Renal cortical epithelial cell (primary cell): ENCODE measurements at places on chromosomes 4 and X.
A peak's percentile ranks its signal among the peaks of the same experiment; 100 is the strongest.

GRCh38 chrX:43958529-43958928, 14.7 kb downstream of the NDP start:
- peak; percentile 85 for DNase-seq

- DNase-seq: no peak
These were observed 5.0 kb downstream of the HGFAC start for GRCh38 chr4:3446631-3447320.

GRCh38 chrX:151177141-151178027, 1.0 kb downstream of the GPR50 start:
- no peak for DNase-seq

GRCh38 chr4:2116687-2117400, 57.7 kb downstream of the NAT8L start:
- no peak for DNase-seq

- DNase-seq: peak; percentile 38
These were observed 161.5 kb downstream of the SOX3 start for GRCh38 chrX:140343226-140343868.

- DNase-seq: no peak
These were observed 61.2 kb downstream of the METTL14 start for GRCh38 chr4:118746251-118746919.

GRCh38 chr4:179569549-179569948, 2127.3 kb upstream of the AGA start:
- no peak for DNase-seq

- no peak for DNase-seq
These were observed 1143.9 kb downstream of the STIM2 start for GRCh38 chr4:28004520-28004919.

DNA sequence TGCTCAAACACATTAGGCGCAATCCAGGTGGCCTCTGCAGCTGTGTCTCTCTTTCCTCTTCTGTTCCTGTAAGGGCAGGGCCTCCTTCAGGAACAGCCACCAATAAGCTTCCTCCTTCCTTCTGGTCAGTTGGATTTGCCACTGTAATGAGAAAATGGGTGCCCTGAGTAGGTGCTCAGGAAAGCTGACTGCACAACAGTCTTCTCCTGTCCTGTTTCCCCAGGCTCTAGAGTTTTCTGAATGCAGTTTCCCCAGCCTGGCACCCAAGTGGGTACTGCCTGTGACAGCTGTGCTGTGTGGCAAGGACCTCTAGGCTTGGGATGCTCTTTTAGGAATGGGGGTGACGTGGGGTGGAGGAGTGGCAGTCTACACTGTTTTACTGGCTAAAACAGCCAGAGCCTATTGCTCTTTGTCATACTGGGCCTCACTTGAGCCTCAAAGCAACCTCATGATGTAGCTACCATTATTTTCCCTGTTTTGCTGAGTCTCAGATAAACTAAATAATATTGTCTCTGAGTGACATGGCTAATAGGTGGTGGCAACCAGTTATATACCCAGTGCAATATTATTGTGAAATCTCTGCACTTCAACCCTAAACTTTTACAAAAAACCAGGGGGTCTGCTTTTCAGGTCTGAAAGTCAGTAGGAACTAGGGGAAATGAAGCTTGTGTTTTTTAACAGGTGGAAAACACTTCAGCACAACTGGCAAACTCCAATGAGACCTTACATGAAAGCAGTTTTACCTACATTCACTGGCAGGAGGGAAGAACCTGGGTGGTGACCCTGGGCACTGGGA, 1.2 kb downstream of the CXCL2 start:
- peak; percentile 33 for DNase-seq

DNA sequence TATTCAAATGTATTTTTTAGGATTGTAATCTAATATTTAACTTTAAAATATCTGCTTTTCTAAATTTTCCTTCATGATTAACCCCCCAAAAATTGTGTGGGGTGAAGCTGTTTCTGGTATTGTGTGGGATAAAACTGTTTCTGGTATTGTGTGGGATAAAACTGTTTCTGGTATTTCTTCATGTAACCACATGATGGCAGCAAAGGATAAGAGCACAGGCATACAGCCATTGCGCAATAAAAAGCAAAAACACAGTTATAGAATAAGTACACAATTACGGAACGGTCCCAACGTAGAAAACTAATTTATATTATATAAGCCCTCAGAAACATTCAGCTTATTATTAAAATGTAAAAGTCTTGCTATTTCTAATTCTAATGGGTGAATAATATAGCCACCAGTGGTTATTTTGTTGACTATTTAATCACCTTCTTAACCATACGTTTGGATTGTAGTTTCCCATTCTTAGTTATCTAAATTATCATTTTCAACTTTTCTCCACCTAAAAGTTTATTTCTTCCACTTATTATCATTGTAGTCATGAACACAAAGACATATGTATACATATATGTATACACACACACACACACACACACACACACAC, 333.9 kb upstream of the FSTL5 start:
- peak; percentile 52 for DNase-seq
